EH (cell line): ENCODE measurements at places on chromosomes 4 and X.

- peak; percentile 78 for DNase-seq
These were observed 11.3 kb upstream of the SLC2A9 start for GRCh38 chr4:10032625-10033024.

GRCh38 chr4:16827794-16828724 is 70.4 kb downstream of the LDB2 start:
- no peak for DNase-seq

DNA sequence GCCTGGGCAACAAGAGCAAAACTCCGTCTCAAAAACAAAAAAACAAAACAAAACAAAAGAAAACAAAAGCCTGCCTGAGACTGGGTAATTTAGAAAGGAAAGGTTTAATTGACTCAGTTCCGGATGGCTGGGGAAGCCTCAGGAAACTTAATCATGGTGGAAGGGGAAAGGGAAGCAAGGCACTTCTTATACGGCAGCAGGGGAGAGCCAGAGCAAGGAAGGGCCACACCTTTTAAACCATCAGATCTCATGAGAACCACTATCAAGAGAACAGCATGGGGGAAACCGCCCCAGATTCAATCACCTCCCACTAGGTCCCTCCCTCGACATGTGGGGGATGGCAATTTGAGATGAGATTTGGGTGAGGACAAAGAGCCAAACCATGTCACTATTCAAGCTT is 122.2 kb downstream of the UBE2K start:
- no peak for DNase-seq

DNA sequence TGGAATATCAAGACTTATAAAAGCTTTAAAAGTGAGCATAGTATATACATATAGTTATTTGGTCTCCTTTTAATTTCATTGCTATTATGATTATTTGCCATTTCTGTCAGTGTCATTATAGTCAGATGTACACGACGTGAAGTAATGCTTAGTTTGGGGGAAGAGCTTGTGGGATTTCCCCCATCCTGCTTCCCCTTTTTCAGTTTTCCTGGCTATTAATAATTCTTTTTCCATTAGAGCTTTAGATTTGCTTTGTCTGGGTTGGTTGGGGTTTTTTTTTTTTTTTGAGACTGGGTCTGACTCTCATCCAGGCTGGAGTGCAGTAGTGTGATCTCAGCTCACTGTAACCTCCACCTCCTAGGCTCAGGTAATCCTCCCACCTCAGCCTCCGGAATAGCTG is 5.4 kb downstream of the ABCE1 start:
- no peak for DNase-seq

GRCh38 chr4:108168671-108169523 is at the start of gene LEF1:
TSS of gene LEF1 (minus strand) at chr4:108168932. CDS start at chr4:108167767, 1,165 bp downstream.
- peak; percentile 26 for DNase-seq
